Parietal lobe (tissue), 2 donors: ENCODE measurements at places on chromosomes 2 and 18. TPM values are rescaled to one million over a fixed set of nuclear protein-coding genes. Genes with fewer than 3 reads are reported as not detected.

The SPATA3 gene
- not detected for total RNA-seq

The HOXD12 gene
- not detected for total RNA-seq

The MRO gene
- total RNA-seq, result 0.31 TPM

The DSG4 gene
- total RNA-seq, result not detected

The ID2 gene
- total RNA-seq, result 345 TPM

The CNDP1 gene
- 1.9 TPM for total RNA-seq

The CNGA3 gene
- total RNA-seq, result 6.3 TPM

The CFAP65 gene
- total RNA-seq, result 0.63 TPM

The ICA1L gene
- 230 TPM for total RNA-seq

The HSBP1L1 gene
- total RNA-seq, result 2.2 TPM
